ENCODE measurements at places on chromosomes 7 and 10.

- DNase-seq, result no peak
These were observed 13.6 kb downstream of the TTYH3 start for GRCh38 chr7:2645274-2645868.

DNA sequence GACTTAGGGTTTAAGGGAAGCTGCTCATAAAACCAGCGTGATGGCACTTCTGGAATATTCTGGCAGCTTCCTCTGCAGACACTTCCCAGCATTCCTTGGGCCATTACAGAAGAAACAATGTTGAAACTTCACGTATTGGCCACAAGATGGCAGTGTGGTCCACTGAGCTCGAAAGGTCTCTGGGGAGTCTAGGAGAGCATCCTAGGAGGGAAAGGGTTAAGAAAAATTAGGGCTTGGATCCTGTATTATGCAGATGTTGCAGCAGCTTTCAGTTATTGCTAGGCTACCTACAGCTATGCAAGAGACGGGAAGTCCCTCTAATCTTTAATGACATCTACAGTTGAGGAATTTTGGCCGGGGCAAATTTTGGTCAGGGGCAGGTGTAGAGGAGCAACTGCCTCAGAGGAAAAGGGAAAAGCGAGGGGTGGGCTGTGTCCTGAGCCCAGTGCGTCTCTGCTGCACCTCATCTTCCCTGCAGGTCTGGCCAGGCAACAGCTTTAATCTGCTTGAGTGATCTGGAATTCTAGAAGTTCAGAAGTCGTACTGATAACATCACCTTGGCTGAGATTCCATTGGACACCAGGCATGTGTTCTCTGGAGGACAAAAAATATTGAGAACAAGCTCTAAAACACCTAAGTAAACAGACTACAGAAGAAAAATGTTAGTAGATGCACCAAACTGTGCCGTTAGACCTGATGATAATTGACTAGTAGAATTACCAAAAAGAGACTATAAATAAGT is 220.8 kb upstream of the PRSS58 start:
- no peak for DNase-seq

- DNase-seq, result no peak
These were observed 259.0 kb downstream of the GRM8 start for GRCh38 chr7:126993626-126994213.

GRCh38 chr7:116836048-116836447 is 26.3 kb upstream of the CAPZA2 start:
- DNase-seq, result no peak

GRCh38 chr10:124597846-124598165 is 136.2 kb downstream of the LHPP start:
- no peak for DNase-seq

GRCh38 chr7:36898186-36898585 is 173.9 kb upstream of the AOAH start:
- DNase-seq, result no peak

- no peak for DNase-seq
These were observed 42.6 kb downstream of the ADAMTS14 start for GRCh38 chr10:70714951-70715350.

DNA sequence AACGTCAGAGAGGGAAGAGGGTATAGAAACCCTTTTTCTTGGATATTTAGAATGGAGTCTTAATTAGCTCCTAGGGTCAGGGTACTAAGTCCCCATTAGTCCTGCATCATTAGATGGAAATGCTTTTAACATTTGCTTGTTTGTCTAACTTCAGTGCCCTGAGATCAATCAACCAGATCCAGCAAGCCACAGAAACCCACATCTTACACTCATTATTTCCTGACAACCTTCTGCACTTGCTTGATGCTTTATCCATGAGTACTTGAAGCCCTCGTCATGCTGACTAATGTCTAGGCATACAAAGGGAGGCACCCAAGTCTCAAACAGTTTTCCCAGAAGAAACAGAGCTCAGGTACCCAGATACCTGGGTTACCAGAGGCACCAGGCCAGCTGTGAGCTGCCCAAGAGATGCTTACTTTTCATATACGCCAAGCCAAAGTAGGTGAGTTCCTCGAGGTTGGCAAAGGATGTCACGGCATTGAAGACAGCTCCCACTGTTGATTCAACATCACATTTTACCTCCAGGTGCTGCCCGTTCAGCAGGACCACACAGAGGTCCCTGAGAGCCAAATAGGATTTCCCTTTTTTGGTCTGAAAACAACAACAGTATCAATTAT is 42.7 kb downstream of the FRMPD2 start:
- DNase-seq, result no peak
